ENCODE measurements at places on chromosomes 6 and 20. TPM values are rescaled to one million over a fixed set of nuclear protein-coding genes. Genes with fewer than 3 reads are reported as not detected.
A peak's percentile ranks its signal among the peaks of the same experiment; 100 is the strongest.

- H3K4me3 ChIP-seq, result no peak overlapping the region
- peaks cover 81% of the 10 kb centered on the region for H3K36me3 ChIP-seq
- no peak for DNase-seq
These were observed 108.5 kb downstream of the MAP3K4 start for GRCh38 chr6:161100072-161100471.

Gene BMP5
- polyA plus RNA-seq, result not detected

Gene GATA5
- polyA plus RNA-seq, result not detected

- DNase-seq, result no peak
- peaks cover 82% of the 10 kb centered on the region for H3K36me3 ChIP-seq
- no peaks in the 10 kb centered on the region for H3K27me3 ChIP-seq
- no peaks in the 10 kb centered on the region for H3K4me1 ChIP-seq
- H3K27ac ChIP-seq, result no peak overlapping the region
These were observed 25.4 kb downstream of the FBXO9 start for GRCh38 chr6:53090576-53090975.

DNA sequence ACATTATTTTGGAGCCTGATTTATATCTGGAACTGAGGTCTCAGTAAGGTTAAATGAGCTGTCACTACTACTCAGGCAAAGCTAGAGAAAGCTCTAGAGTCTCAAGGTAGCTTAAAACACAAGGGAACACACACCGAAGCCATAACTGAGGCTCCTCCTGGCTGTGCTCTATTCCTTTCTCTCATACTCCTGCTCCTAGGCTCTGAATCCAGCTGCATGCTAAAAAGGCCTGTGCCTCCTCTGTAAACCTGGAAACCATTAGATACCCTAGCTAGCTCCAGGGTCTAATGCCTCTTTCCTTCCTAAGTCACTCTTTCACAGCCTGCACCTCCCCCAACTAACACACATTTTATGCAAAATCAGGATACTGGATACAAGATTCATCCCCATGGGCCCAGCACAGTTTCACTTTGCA is 17.1 kb downstream of the RIPOR2 start:
- no peaks in the 10 kb centered on the region for H3K27me3 ChIP-seq
- H3K36me3 ChIP-seq, result peaks cover 71% of the 10 kb centered on the region
- H3K27ac ChIP-seq, result peak overlapping the region; percentile 60
- peaks cover 96% of the 10 kb centered on the region for H3K4me1 ChIP-seq
- peak overlapping the region; percentile 69 for H3K4me3 ChIP-seq

DNA sequence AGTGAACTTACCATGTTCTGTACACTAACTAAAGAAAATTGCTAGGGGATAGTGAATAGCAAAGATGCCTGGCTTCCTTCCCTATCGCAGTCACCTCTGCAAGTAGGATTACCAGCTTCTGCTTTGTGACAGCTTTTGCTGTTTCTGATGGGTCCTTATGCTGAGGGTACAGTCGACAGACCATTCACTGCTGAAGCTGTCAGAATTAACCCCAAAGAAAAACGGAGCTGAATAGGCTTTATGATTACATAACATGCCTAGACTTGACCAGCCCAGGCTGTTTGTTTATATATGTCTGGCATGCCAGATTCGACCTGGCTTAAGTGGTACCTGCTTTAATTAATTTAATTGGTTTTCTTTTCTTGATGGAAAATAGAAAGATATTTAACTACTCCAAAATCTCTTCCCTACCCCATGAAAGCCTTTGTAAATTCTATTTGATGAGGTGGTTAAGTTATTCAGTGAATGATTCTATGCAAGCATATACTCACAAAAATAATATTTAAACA is 21.7 kb upstream of the PRELID3B start:
- no peak for DNase-seq
- no peaks in the 10 kb centered on the region for H3K36me3 ChIP-seq
- no peaks in the 10 kb centered on the region for H3K4me1 ChIP-seq
- H3K4me3 ChIP-seq, result no peak overlapping the region

All from CD4-positive, CD25-positive, alpha-beta regulatory T cell (primary cell).